ENCODE measurements at places on chromosomes 1 and 21. TPM values are rescaled to one million over a fixed set of nuclear protein-coding genes. Genes with fewer than 3 reads are reported as not detected.

DNA sequence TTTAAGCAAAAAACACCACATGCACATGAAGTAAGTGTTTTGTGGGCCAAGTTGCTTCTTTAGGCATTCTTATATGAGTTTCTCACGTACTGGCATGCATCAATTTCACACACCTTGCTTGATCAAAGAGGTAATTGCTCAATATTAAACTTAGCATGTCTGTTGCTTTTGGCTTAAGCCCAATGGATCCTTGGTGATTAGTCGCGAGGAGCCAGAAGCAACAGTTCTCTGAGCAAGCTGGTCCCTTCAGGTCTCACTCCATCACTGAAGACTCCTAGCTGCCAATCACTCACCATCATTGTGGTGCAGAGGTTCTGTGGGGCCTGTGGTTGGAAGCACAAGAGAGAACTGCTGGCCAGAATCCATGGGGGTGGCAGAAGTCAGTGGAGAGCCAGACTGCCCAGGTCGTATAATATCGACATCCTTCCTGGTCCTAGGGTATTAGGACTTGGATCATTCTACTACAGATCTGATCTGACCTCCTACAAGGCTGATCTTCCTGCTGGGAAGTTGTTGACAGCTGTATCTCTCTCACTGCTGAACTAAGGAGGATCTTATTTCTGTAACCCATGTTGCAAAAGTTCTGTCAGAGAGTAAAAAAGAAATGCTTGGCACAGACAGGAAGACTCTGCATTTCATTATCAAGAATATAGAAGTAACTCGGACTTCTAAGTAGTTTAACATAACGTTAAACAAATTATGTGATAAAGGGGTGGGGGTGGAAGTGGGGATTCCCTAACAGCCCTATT lies 140.5 kb downstream of the NTPCR start:
- no peak for DNase-seq

GRCh38 chr1:19310061-19310460 lies 1.9 kb downstream of the AKR7A2 start:
- no peak for DNase-seq

GRCh38 chr1:186541003-186541402 lies 80.1 kb upstream of the PDC start:
- no peak for DNase-seq

DNA sequence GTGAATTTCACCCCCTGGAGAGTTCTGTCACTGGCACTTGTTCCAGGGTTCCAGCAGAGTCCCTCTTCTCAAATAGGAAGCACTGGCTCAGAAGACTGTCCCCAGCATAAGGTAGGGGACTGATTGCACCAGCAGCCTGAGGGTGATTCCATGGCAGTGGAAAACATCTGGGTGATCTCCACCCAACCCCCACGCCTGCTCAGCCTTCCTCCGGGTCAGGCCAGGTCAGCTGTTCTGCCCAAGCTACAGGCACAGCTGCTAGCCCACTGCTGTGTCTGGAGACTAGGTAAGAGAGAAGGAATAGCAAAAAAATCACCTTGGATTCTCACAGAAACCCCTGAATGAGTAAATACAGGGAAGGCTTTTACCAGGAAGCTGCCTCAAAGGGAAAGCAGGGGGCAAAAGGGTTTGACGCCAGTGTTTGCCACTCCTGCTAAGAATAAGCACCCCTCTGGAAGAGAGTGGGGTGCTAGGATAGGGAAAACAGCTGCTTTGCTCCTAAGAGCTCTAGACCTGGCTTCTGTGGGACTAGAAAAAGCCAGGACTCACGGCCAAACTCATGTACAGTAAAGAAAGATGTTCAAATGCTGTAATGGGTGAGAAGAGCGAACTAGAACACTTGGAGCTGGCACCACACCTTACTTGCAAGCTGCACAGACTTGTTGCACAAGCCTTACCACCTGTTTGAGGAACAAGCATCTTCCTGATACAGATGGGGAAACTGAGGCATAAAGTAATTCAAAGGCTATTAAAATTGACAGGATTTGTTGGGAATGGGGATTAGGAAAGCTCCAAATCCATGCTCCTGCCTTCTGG lies 1.0 kb upstream of the DENND2D start:
- DNase-seq: no peak

Gene AADACL3
- total RNA-seq: not detected

GRCh38 chr21:43926196-43926595 lies 61.2 kb downstream of the AGPAT3 start:
- DNase-seq: peak; percentile 61

GRCh38 chr1:184827600-184828368 lies 73.1 kb upstream of the EDEM3 start:
- DNase-seq: no peak

GRCh38 chr1:156372265-156372586 lies 3.2 kb downstream of the RHBG start:
- no peak for DNase-seq

DNA sequence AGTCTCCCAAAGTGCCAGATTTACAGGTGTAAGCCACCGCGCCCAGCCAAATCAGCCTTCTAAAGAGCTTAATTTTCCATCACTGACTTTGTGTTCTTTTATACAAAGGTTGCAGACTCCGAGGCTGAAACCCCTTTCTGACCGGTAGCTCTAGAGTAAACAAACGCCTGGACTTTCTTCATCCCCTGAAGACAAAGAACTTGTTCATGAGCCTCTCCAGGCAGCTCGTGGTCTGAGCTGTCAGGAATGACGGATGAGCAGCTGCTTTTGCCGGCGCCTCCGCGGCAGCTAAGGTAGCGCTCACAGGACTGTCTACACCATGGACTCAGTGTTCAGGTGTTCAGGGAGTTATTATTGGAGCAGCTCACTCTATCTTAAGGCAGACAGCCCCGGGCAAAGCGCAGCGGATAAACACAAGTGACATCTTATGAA lies 128.5 kb upstream of the ERRFI1 start:
- DNase-seq: no peak

DNA sequence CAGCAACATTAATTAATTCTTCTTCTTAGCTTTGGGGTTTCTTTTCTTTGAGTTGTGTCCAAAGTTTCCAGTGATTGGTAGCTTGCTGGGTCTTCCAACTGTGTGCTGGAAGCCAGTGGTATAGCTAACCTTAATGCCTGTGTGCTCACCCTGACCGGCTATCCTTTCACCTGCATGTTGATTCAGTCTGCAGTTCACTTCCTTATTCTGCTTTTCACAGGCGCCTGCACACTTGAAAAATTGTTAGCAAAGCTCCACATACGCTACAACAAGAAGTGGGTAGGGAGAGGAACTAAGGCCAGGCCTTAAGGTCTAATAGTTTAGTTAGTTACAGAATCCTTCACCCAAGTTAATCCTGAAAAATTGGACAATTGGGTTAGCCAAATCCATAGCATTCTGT lies 35.7 kb downstream of the NCF2 start:
- DNase-seq: no peak

DNA sequence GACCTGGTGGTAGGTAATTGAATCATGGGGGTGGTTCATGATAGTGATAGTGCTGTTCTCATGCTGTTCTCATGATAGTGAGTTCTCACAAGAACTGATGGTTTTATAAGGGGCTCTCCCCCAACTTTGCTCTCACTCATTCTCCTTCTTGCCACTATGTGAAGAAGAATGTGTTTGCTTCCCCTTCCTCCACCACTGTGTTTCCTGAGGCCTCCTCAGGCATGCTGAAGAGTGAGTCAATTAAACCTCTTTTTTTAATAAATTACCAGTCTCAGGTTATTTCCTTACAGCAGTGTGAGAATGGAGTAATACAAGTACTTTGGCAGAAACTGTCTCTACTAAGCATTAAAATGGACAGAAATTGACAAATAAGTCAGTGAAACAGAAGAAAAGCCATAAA lies 21.6 kb downstream of the RAB3GAP2 start:
- no peak for DNase-seq

Gene FALEC
- not detected for total RNA-seq

- DNase-seq: no peak
Measured at GRCh38 chr1:53430779-53431178, 28.4 kb upstream of the DMRTB1 start.
